ENCODE measurements at places on chromosomes 4 and X.

DNA sequence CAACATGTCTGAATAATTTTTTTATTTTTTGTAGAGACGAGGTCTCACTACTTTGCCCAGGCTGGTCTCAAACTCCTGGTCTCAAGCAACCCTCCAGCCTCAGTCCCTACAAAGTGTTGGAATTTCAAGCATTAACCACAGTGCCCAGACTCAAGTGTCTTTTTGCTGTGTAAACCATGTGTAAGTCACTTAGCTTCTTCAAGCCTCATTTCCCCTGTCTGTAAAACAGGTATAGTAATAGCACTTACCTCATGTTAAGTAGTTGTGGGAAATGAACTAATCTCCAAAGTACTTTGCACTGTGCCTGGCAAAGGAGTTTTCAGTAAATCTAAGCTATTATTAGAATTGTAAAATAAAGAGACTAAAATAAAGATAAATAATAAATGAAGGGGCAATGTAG is 35.7 kb downstream of the STBD1 start:
- no peak for DNase-seq

DNA sequence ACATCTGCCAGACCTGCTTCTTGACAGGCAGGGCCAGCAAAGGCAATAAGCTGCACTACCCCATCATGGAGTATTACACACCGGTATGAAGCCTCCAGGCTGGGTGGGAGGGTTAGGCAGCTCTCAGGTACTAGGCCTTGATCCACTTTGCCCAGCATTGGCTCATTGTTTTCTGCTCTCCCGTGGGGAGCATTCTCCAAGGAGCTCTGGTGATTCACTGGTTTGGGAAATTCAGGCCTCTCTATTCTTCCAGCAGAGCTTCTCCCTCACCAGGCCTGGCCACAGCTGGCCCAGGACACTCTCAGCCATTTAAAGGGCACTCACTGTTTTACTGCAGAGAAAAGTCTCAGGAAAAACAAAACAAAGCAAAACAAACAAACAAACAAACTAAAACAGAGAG is 33.0 kb downstream of the DRP2 start:
- DNase-seq = no peak

DNA sequence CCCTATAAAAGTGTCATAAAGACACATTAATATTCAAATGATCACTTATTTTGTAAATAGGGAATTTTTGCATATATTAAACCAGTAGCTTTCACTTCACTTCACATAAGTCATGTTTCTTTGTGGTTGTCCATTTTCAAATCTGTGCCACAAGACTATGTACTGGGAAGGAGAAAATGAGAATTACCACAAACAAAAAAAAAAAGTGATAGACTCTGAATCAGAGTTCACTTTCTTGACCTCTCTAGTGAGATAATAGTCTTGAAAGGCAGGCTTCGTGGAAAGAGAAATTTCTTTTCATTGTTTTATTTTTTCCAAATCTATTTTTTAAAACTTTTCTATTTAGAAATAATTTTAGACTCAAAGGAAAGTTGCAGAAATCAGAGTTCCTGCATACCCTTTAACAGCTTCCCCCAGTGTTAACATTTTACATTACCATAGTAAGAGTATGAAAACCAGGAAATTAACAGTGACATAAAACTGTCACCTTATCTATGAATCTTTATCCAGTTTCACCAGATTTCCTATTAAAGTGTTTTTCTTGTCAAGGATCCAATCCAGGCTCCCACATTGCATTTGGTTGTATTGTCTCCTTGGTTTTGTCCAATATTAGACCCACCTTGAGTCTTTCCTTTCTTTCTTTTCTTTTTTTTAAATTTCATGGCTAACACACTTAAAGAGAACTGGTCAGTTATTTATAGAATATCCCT is 215.4 kb upstream of the PGRMC2 start:
- no peak for DNase-seq

- no peak for DNase-seq
These were observed 85.9 kb downstream of the ASMT start for GRCh38 chrX:1700757-1701156.

DNA sequence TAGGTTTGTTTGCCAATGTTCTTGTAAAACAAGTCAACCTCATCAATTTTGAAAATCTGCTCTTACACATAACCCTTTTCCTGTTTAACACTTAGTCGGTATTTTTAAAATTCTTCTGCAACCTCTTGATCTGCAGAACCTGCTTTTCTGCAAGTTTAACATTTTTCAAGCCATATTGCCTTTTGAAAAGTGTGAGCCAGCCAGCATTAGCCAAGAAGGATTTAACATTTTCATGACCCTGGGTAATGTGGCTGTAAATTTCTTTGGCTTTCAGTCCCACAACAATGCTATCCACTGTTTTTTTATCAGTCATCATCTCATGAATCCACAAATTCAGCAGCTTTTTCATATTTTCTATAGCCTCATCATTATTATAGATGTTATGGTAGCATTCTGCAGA is 956.5 kb downstream of the FAT4 start:
- DNase-seq = no peak

- DNase-seq = no peak
These were observed 197.8 kb upstream of the AGTR2 start for GRCh38 chrX:115972717-115973116.

GRCh38 chr4:176156656-176157055 is 38.7 kb downstream of the SPATA4 start:
- no peak for DNase-seq

DNA sequence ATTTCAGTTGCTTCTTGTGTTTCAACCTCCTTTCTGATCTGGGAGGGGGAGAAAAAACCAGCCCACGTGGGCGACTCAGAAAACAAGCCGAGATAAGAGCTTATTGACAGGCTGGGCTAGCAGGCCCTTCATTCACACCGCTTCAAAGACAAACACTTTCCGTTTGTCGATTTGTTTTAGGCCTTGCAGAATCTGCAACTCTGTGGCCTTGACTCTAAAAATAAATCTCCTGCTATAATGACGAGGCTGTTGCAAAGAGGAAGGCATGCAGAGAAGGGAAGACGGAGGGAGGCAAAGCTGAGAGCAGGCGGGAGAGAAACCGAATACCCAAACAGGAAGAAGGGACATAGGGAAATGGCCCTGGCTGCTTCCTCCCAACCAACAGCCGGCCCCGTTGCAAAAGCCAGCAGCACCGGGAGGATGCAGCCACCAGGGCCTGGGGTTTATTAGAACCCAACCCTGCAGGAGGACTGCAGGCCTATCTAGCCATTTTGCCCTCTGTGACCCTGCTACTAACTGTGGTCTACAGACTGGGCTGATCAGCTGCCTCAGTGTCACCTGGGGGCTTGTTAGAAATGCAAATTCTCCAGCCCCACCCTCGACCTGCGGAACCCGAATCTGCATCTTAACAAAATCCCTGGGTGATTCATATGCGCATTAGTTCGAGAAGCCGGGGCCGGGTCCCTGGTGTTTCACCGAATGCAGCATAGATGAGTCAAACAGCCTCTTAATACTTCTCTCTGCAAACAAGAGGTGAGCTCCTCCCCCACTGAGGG is 325.5 kb downstream of the BCOR start:
- peak; percentile 57 for DNase-seq

- no peak for DNase-seq
These were observed 83.3 kb downstream of the C4orf33 start for GRCh38 chr4:129179276-129179675.

GRCh38 chr4:176758731-176759130 is 34.0 kb downstream of the VEGFC start:
- DNase-seq = no peak

DNA sequence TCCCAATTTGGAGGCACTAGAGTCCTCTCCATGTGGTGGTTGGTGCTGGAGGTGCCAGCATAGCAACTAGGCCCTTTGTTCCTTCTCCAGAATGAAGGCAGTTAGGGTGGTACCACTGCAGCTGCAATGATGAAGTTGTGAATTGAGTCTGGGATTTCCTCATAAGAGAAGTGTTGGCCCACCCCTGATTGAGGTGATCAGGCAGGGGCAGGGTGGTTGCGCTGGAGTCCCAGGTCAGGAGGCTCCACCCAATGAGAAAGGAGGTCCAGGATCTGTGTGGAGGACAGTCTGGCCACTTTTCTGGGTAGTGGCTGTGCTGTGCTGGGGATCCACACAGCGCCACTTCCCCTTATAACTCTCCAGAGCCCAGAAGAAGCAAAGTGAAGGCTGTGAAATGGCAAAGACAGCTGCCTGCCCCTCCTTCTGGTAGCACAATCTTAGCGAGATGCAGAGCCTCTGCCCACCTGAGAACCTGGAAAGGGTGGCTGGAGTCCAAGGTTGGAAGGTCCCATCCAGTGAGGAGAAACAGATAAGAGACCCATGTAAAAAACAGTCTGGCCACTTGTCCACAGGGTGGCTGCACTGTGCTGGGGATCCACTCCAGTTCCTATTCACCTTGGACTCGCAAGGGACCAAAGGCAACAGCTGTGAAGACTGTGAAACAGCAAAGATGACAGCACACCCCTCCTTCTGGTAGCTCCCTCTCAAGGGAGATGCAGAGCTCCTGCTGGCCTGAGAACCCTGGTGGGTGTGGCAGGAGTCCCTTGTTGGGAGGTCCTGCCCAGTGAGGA is 124.6 kb downstream of the RRAGB start:
- DNase-seq = no peak

GRCh38 chr4:106852426-106852825 is 183.7 kb downstream of the DKK2 start:
- DNase-seq = no peak

- DNase-seq = no peak
These were observed 795.2 kb downstream of the TRIML1 start for GRCh38 chr4:188934320-188934962.

GRCh38 chr4:11831739-11832138 is 403.0 kb upstream of the HS3ST1 start:
- DNase-seq = no peak

DNA sequence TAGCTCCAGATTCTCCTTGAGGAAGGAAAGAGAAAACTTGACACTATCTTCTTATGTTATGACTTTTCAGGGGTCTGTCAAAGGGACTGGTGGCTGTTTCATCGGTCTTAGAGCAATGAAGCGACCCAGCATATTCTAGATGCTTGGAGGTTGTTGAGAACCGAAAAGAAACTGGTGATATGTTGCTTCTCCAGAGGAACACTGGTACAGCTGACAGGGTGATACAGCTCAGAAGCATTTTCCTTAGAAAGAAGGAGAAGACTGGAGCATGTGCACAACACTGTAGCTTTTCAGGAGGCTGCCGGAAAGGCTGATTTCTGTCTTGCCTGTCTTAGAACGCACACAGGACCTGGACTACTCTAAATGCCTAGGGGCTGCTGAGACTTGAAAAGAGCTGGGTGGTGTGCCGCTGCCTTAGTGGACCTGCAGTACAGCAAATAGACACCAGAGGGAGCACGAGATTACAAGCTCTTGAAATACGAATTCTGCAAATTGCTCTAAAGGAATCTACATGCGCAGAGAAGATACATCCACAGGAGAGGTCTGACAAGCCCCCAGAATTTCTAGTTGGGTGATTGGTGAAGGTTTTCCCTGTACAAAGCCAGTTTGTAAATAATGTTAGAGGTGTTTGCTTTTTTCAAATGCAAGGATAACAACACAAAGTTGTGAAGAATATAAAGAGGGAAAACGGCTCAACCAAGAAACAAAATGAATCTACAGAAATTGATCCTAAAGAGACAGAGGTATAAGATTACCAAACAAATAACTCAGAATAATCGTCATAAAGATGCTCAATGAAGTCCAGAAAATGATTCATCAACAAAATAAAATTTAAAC is 223.1 kb upstream of the DMD start:
- DNase-seq = peak; percentile 39

DNA sequence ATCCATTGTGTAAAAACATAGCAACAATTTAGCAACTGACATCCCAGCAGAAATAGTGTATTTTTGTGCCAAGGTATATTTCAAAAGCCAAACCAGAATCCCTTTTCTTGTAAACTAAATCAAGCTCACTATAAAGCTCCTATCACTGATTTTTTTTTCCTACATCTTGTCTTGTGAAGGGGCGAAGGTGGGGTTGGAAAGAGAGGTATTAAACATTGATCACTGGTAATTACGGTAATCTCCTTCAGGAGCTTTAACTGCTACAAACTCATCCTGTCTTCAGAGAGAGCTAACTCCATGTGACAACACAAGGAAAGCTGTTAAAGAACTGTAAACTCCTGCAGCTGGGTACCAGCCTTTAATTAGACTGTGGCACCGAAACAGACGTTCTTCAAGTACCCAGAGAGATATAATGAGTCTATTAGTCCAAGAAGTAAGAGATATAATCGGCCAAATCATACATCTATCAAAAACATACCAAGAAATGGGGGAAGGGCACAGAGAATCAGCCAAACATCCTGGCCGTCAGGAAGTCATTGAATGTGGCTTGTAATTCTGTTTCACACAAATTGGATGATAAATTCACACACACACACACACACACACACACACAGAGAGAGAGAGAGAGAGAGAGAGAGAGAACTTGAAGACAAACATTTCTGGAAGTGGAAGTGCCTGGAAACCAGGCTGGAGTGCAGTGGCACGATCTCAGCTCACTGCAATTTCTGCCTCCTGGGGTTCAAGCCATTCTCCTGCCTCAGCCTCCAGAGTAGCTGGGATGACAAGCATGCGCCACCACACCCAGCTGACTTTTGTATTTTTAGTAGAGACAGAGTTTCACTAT is 111.9 kb upstream of the PPARGC1A start:
- no peak for DNase-seq

- peak; percentile 36 for DNase-seq
These were observed 14.1 kb downstream of the NOP14 start for GRCh38 chr4:2948895-2949781.

- no peak for DNase-seq
These were observed 562.7 kb downstream of the TRIML1 start for GRCh38 chr4:188701952-188702351.

DNA sequence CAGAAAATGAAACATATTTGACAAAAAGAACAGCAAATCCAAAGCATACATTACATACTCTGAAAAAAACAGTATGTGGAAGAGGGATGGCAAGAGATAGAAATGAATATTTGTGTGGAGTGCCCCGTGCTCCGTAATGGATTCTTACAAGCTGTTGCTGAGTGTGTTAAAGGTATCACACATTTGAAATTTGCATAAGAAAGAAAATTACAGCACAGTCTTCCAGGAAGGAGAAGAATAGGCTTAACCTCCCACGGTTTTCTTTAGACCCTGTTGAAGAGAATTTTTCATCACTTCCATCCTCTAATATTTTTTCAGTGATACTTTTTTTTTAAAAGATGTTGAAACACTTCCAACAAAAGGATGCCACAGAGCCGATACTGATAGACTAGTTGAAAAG is 1489.4 kb downstream of the RAPGEF2 start:
- no peak for DNase-seq

GRCh38 chrX:110588164-110588563 is 207.5 kb downstream of the CHRDL1 start:
- no peak for DNase-seq

DNA sequence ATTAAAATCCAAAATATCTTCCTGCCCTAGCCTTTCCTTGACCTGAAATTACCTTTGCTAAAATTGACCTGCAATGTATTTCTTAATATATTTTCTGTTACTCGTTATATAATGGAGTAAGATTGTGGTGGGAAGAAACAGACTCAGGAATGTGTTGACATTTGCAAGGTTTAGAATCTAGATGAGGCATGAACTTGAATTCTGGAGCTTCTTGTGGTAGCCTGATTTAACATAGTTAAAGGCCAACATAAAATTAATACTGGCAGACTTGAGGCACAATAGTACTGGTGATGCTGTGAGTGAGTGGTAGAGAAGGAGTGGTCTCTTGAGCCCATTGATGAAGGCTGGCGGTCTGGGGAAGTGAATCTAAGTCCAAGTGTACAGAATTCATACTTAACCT is 197.9 kb upstream of the SPRY1 start:
- DNase-seq = no peak

Data from CD8-positive, alpha-beta T cell (primary cell).